Activated T-cell treated with anti-CD3 and anti-CD28 coated beads for 48 hours (primary cell): ENCODE measurements at places on chromosomes 16 and 17.

DNA sequence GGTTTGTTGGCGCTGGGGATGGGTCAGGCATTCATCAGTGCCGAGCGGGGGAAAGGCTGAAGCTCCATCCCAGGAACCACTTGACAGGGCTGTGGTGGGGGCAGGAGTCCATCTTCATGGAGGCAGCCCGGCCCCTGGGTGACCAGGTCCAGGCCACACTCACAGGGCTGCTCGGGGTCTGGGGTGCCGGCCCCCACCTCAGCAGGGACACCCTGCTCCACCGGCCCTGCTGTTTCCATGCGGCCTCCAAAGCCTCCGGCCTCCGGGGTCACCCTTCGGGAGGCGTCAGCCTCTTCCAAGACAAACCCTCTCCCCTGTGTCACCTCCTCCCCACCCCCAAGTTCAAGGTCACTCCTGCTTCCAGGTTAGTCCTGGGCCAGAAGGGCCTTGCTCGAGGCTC, 22.1 kb downstream of the GALNS start:
- DNase-seq: no peak

GRCh38 chr16:56539656-56540055, 19.8 kb upstream of the BBS2 start:
- DNase-seq: no peak

- DNase-seq: no peak
Observed at GRCh38 chr17:73749928-73750605, 105.8 kb upstream of the SDK2 start.

GRCh38 chr16:85950136-85950918, 51.4 kb downstream of the IRF8 start:
- DNase-seq: no peak

- no peak for DNase-seq
Observed at GRCh38 chr16:53492503-53492902, 10.5 kb downstream of the AKTIP start.

GRCh38 chr17:8209907-8210760, at the start of gene AURKB:
Gene AURKB, minus strand, starts transcription at chr17:8210575. Its CDS starts 351 bp downstream, at chr17:8210224.
- peak; percentile 86 for DNase-seq

- DNase-seq: no peak
Observed at GRCh38 chr17:65055280-65055707, 1.2 kb downstream of the GNA13 start.

DNA sequence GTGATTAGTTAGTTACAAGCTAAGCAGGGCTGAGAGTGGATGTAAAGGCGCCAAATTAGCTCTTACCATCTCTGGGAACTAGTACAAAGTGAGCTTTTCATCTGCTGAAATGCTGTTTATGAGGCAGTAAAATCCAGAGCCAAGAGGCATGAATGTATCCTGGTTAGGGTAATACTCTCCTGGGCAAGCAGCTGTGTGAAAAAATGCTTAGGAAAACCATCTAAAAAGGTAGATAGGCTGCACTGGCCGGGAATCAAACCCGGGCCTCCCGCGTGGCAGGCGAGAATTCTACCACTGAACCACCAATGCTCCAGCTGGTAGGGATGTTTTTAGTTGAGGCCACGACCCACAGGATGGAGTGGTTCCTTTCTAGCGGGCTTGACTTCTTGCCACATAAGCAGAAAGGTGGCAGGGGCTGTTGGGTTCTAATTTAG, 23.0 kb downstream of the VAC14 start:
- DNase-seq: no peak
